ENCODE measurements at places on chromosomes 5 and 9. TPM values are rescaled to one million over a fixed set of nuclear protein-coding genes. Genes with fewer than 3 reads are reported as not detected.

DNA sequence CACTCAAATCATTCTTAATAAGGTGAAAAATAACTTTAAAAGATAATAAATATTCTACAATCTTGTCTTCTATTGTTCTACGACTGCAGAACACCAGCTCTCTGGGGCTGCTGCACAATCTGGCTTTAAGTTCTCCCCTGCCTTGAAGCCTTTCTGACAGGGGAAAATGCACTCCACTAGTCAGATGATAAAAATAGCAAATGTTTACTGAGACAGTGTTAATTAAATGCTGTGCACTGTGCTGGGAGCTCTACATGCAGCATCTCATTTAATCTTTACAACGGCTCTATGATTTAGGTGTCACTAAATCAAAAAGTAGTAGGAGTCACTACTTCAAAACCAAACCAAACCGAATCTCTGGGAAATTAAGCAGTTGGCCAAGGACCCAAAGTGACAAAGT, 132.7 kb downstream of the SLIT3 start:
- DNase-seq: no peak

DNA sequence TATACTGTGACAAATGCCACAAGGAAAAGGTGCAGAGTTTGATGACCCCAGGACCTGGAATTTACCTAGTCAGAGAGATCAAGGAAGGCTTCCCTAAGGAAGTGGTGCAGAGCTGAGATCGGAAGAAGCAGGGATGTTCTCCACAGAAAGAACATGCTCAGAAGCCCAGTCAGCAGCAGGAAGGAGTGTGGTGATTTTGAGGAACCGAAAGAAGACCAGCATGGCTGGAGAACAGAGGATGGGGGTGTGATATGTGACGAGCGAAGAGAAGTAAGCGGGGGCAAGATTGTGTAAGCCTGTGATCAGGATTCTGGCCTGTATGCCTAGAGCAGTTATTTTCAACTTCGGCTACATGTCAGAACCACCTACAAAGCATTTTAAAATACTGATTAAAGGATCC, 18.7 kb upstream of the PIK3R1 start:
- DNase-seq: no peak

- DNase-seq: no peak
Measured at GRCh38 chr5:40080191-40080590, 599.5 kb upstream of the PTGER4 start.

GRCh38 chr9:87889882-87890252, 7.2 kb downstream of the SPATA31E1 start:
- DNase-seq: no peak

DNA sequence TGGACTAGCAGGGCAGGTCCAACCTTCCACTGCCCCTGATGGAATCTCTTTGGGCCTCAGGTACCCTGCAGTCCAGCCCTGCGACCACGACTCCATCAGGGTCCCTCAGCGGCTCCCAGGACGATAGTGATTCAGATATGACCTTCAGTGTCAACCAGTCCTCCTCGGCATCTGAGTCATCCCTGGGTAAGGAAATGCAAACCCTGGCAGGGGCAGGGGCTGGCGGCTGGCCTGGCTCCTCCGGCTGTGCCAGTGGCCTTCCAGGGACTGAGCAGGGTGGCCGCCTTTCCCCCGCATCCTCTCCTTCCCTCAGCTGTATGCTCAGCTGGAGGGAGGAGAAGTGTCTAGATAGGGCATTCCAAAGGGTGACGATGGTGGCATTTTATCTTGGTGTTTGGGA, 45.0 kb downstream of the NEURL1B start:
- peak; percentile 28 for DNase-seq

GRCh38 chr5:179981636-179982035, 73.9 kb upstream of the TBC1D9B start:
- DNase-seq: no peak

- no peak for DNase-seq
Measured at GRCh38 chr9:130555968-130556367, 23.4 kb upstream of the FUBP3 start.

- DNase-seq: no peak
Measured at GRCh38 chr5:86964889-86965288, 302.8 kb upstream of the RASA1 start.

DNA sequence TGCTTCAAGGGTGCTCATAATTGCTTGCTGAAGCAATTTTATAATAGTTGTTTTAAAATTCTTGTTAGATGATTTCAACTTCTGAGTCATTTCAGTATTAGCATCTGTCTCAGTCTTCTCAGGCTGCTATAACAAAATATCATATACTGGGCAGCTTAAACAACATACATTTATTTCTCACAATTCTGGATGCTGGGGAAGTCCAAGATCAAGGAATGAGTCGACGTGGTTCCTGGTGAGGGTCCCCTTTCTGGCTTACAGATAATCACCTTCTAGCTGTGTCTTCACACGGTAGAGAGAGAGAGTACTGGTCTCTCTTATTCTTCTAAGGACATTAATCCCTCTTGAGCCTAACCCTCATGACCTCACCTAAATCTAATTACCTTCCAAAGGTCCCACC, 160.4 kb downstream of the SIL1 start:
- no peak for DNase-seq

DNA sequence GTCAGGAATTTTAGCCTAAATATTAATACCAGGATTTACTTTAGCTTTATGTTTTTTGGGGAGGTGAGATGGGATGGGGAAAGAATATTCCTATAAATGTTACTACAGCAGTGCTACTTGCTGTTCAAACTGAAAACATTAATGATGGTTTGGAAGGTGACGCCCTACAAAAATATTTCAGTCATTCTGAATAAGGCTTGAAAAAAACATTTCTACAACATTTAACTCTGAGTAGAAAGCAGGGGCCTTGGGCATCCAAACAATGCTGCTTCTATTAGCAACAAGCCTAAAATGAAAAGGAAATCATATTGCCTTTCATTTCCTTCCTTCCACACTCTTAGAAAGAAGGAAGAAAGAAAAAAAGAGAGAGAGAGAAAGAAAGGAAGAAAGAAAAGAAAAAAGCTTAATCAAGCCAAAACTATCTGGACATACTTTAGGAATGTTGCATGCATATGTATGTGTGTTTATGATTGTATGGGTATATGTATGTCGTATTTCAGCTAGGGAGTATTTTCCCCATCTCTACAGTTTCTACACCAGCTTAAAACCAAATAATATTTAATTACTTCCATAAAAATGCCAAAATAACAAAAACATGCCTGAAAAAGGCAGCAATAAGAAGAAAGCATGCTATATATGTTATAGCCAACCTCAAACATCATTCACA, 16.3 kb upstream of the DAB2 start:
- no peak for DNase-seq

DNA sequence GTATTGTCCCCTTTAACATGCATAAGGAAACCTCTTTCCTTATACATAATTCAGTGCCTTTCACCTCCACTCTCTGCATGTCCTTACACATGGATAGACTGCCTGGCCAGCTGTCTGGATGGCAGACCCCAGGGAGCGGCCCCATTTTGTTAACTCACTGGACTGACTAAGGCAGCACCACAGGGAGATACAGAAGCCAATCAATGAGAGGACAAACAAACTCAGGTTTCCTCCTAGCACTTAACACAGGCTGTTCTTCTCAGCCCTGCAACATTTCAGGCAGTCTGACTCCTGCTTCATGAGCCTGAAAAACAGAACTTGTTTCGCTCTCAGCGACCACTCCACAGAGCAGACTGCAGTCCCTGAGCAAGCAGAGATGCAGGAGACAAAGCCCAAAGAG, 135.4 kb upstream of the RASEF start:
- no peak for DNase-seq

DNA sequence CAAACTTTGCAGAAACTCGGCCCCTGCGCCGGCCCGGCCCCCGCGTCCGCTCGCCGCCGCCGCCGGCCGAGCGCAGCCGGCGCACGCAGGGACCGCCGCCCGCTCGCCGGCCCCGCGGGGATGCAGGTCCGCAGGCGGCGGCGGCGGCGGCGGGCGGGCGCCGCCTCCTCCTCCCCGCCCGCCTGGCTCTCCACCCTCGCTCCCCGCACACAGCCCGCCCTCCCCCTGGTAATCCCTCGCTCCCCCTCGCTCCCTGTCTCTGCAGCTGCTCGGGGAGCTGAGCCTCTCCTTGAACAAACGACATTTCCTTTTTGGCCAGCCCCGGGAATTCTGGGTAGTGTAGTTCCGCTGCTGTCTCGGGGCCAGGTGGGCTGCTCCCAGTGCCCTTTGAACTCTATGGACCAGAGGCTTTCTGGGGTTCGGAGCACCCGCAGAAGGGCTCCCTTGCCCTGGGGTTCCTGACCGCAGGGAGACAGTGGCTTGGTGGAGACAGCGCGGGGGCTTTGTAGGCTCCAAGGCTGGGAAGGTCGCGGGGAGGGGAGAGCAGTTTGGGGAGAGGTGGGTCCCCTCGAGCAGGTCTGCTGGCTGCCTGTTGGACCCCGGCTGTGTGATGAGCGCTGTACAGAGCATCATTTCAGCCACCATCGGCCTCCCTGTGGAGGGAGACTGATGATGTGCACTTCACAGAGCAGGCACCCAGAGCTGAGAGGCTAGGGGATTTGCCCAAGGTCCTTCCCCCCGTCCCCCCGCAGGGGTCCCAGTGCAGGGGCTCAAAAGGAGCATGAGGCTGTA, 1.8 kb upstream of the FAM78A start:
- DNase-seq: peak; percentile 24

DNA sequence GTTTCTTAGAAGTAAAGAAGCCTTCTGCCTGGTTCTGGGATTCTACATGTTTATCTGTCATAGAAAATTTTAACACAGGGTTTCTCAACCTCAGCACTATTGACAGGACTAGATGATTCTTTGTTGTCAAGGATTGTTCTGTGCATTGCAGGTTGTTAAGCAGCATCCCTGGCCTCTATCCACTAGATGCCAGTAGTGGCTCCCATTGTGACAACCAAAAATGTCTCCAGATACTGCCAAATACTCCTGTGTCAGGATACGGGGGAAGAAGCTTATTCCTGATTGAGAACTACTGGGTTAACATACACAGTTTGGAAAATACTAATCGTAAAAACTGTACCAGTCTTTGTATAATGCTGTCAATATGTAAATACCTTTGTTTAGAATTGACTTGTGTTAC, 167.1 kb downstream of the NIPBL start:
- no peak for DNase-seq

- DNase-seq: no peak
Measured at GRCh38 chr9:24590432-24590831, 44.7 kb upstream of the IZUMO3 start.

- DNase-seq: no peak
Measured at GRCh38 chr9:13234932-13235331, 44.6 kb downstream of the MPDZ start.

- DNase-seq: no peak
Measured at GRCh38 chr5:181242031-181242451, 1.7 kb downstream of the RACK1 start.

DNA sequence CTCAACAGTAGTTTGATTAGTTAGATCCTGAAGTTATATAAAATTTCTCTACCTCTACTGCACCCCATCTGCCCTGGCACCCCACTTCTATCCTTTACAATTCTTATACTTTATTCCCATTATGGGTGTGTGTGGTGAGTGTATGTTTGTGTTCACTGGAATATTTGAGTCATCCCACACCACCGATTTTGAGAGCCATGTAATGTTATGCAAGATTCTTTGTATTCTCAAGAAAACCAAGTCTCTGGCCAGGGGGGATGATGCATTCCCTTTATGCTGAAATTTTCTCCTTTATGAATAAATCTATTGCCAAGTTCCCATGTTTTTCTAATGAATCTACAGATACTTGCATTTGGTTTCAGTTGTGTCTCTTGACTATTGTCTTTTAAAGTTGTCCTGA, 266.8 kb downstream of the ARHGEF28 start:
- DNase-seq: no peak

GRCh38 chr5:43543434-43543833, 13.4 kb downstream of the PAIP1 start:
- DNase-seq: peak; percentile 10

- no peak for DNase-seq
Measured at GRCh38 chr9:98906273-98907040, 37.2 kb upstream of the COL15A1 start.

The THOC3 gene
- total RNA-seq: 111 TPM

The FCN2 gene
- not detected for total RNA-seq

The SLC12A7 gene
- 10.2 TPM for total RNA-seq

The DAB2IP gene
- 19.1 TPM for total RNA-seq

The DNAH5 gene
- 2.2 TPM for total RNA-seq

The SPINK6 gene
- 0.89 TPM for total RNA-seq

The FOXD4L6 gene
- not detected for total RNA-seq

The IL33 gene
- total RNA-seq: not detected
